AG20443 (cell line): ENCODE measurements at places on chromosomes 13 and 19.

- peak; percentile 33 for DNase-seq
Measured at GRCh38 chr19:53463263-53463662, 4.3 kb upstream of the ZNF813 start.

- no peak for DNase-seq
Measured at GRCh38 chr13:40464337-40465014, 202.0 kb downstream of the FOXO1 start.

- peak; percentile 76 for DNase-seq
Measured at GRCh38 chr19:18322318-18322758, 538 bp downstream of the LSM4 start.

DNA sequence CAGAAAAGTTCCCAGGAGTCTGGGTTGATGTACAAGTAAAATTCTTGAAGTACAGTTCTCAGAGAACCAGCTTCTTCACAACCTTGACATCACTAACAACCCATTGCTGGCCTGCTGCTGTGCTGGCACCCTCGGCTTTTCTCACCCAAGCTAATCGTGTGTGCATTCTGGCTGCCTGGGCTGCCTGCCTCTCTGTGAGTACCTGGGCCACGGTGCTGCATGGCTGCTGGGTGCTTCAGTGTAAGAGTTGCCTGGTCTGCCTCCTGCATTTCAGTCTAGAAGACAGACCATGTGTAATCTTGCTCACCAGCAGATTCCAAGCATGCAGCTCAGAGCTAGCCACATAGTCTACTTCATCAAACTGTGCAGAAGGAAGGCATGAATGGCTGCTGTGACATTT, 50.5 kb upstream of the MEDAG start:
- DNase-seq = no peak

DNA sequence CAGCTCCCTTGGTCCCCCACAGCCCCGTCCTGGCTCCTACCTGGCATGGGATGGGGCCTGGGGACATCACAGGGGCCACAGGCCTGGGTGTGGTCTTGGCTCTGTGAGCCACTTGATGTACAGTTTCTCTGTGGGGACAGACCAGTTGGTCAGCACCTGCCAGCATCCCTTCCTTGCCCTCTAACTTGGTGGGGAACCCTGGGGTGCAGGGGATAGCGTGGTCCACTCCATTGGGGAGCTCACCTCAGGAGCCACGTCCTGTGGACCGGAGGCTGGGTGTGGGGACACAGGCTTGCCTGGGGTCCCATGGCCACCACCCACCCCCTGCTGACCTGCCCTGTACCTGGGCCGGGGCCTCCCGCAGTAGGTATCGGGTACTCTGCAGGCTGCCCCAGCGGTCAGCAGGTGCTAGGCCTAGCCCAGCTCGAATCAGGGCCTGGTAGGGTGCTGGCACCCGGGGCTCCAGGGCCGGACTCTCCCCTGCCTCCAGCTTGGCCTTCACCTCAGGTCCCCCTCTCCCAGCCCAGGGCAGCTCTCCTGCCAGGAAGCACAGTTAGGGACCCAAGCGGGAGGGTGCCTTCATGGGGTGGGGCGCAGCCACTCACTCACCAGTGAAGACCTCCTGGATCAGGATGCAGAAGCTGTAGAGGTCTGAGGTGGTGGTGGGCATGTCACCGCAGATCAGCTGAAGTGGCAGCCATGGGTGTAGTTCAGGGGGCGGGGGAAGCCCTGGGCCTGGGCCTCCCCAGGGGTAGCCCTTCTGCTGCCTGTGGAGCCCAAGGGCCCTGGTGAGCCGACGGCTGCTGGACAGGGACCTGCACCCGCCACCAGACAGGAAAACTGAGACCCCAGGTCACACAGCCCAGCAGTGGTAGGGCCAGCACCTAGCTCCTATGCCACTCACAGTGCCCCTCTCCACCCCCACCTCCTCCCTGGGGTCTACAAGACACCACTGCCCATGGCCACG, 14.9 kb downstream of the ARHGAP33 start:
- DNase-seq = no peak

DNA sequence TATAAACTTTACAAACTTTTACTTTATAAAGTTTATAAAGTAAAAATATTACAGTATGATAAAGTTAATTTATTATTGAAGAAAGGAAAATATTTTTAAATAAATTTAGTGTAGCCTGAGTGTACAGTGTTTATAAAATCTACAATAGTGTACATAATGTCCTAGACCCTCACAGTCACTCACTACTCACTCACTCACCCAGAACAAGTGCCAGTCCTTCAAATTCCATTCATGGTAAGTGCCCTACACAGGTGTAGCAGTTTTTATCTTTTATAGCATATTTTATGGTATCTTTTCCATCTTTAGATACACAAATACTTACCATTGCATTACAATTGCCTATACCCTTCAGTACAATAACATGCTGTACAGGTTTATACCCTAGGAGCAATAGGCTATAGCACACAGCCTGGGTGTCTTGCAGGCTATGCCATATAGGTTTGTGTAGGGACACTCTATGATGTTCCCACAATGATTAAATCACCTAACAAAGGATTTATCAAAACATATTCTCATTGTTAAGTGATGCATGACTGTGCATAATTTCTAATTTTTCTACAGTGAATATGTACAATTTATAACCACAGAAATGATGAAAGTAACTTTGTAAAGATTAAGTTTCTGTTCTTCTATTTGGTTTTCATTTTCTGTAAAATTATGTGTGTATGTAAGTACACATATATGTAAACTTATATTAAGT, 98.0 kb downstream of the SPRY2 start:
- DNase-seq = no peak

DNA sequence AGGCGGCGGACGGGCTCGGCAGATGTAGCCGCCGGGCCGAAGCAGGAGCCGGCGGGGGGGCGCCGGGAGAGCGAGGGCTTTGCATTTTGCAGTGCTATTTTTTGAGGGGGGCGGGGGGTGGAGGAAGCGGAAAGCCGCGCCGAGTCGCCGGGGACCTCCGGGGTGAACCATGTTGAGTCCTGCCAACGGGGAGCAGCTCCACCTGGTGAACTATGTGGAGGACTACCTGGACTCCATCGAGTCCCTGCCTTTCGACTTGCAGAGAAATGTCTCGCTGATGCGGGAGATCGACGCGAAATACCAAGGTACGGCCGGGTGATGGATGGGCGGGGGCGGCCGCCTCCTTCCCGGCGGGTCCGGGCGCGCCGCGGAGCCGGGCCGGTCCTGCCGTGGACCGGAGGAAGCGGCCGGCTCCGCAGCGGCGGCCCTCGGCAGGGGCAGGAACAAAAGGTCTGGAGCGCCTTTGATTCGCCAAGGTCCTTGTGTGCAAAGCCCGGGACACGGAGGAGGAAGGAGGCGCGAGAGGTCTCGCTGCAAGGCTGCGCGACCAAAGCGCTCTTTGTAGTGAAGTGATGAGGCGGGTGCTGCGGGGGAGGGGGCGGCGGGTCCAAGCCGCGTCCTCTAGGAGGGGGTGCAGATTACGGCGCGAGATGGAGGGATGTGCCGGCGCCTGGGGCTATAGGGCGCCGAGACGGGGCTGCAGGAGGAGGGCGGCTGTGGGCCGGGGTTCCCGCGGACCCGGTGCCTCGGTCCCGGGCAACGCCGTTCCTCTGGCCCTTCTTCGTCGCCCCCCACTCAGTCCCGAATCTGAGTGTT, 689 bp downstream of the ING1 start:
- no peak for DNase-seq

- DNase-seq = no peak
Measured at GRCh38 chr13:109790942-109791605, 4.7 kb upstream of the IRS2 start.

GRCh38 chr19:9130965-9131364, 4.2 kb upstream of the OR7G3 start:
- no peak for DNase-seq

- no peak for DNase-seq
Measured at GRCh38 chr19:51565583-51565982, 5.5 kb upstream of the ZNF175 start.

GRCh38 chr19:33171916-33172359, 22.2 kb upstream of the LRP3 start:
- DNase-seq = no peak

- DNase-seq = no peak
Measured at GRCh38 chr13:54263868-54264267, 1235.3 kb downstream of the OLFM4 start.

DNA sequence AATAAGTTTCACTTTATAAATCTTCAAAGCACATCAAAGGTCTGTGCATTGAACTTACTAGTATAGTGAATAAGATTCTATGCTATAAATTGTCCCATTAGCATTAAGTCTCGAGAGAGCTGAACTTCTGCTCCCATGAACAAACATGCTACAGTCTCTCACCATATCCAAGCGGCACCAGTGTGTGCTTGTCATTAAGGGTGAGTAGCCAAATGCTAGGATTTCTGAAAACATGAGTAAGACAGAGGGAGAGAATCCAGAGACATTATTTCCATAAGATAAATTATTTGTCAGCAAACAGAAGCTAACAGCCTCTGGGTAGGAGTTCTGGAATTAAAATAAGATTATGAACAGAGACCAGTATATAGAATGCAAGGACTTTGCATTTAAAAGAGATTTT, 2882.5 kb downstream of the PCDH9 start:
- DNase-seq = peak; percentile 7

DNA sequence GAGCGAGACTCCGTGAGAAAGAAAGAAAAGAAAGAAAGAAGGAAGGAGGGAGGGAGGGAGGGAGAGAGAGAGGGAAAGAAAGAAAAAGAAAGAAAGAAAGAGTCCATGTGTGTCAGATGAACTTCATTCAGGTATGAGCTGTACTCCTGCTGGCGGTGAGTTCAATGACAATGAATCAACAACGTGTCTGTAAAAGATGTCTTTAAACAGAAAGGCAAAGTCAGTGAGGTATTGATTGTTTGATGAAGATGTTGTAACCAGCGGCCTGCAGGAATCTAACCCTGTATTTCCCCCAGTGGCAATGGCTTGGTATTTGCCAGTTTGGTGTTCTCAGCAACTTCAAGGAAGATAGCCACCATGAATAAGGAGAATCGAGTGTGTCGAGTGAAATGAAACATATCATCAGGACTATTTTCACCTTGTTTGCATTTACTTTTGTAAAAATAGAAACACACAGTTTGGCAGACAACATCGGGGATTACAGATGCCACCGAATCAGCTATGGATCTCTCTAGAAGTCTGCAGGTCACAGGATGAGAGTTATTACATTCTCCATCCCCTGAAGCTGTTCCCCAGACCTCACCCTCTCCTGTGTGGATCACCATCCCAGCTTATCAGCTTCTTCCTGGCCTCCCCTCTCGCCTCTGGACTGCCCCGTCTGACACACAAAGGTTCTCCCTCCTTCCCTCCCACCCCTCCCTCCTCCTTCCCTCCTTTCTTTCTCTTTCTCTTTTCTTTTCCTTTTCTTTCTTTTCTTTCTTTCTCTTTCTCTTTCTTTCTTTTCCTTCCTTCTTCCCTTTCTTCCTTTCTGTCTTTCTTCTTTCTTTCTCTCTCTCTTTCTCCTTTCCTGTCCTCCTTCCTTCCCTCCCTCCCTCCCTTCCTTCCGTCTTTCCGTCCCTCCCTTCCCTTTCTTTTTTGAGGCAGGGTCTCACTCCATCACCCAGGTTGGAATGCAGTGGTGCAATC, 8.2 kb upstream of the SBK3 start:
- DNase-seq = peak; percentile 11

DNA sequence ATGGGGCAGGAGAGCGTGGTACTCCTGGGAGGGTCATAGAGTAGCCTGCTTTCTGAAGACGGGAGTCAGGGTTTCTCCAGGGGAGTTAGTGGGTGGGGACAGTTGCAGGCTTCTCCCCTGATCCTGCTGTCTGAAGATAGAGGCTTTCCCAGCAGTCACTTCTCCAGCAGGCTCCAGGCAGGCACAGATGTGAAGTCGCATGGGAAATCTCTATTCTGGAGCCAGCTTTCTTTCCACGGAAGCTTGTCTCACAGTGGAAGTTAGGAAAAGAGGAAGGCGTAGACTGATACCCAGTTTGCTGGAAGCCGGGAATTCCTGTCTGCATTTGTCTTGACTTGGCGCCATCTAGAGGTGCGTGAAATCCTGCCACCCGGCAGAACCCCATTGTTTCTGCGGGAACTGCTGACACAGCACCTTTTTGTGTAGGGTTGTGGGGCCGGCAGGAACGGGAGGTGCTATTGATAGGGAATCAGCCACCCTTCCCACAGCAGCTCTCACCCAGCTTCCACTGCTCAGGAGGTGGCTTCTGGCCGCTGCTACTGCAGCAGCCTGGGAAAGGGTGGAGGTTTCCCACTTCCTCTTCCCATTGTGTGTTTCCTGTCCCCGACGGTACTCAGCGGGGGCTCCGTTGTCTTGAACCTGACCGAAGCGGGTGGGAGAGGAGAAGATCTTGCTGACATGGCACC, 28.5 kb upstream of the NPAS1 start:
- DNase-seq = peak; percentile 86

DNA sequence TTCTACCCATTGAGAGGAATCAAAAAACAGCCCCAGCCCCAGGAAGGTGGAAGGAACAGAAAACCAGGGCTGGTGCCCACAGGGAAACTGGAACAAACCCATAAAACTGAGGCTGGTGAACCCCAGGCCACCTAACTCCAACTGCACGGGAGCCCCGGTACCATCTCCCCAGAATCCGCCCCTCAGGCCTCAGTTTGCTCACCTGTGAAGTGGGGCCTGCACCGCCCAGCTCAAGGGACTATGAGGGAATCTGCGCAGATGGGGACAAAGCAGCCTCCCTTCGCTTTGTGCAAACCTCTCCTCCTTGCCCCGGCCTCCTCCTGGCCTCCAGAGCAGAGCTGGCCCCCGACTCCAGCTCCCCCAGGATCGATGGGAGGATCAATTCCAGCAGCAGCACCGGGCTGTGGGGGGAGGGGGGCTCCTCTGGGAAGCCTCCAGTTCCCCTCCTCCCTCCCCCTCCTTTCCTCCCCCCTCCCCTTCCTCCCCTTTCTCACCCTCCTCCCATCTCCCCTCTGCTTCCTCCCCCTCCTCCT, 9.1 kb upstream of the ONECUT3 start:
- no peak for DNase-seq

GRCh38 chr13:84588023-84588422, 705.7 kb upstream of the SLITRK1 start:
- no peak for DNase-seq

- DNase-seq = no peak
Measured at GRCh38 chr19:7611541-7612279, 16.0 kb downstream of the CAMSAP3 start.

DNA sequence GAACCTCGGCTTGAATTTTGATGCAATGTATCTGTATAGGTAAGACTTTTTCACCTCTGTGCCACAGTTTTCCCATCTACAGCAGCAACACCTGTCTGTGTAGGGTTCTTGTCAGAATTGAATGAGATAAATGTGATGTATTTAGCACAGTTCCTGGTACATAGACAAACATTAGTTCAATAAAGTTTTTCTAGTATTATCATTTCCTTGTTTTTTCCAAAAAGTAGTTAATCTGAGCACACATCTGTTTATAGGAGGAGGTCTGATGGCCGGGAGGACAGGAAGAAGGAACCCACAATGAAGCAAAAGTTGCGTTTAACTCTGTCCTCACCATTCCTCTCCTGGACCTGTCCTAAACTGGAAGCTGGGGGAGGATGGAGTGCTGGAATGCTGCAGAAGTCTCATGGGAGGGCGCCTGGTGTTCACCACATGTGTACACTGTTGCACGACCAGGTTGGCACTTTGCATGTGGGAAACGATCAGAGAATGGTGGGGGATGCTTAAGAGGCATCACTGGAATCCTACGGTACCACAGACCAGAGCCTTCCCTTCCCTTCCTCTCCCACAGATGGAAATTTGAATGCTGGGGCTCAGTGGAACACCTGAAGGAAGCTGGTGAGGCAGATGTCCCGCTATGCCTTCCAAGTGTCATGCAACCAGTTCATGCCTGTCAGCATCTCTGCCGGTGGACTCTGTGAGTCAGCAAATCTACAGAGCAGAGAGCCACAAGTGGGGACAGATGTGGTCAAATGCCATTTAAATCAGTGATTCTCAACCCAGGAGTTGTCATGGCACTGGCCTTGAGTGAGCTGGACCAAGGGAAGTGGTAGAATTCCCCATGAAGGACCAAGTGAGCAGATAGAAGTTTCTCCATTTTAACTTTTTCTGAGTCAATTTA, 315.6 kb downstream of the DLEU7 start:
- no peak for DNase-seq
